MM.1S (cell line): ENCODE measurements at places on chromosomes 11 and 22.

DNA sequence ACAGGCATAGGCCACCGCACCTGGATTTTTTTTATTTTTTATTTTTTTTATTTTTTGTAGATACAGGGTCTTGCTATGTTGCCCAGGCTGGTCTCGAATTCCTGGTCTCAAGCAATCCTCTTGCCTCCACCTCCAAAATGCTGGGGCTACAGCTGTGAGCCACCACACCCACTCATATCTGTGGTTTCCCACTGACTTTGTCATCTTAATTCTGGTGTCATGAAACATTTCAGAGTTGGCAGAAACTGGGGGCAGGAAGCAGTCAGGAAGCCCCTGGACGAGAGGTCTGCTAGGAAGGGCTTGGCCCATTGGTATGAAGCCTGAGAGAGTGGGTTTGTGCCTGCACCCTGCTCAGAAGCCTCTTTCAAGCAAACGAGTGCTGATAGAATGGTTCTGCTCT, 49.1 kb downstream of the COMMD9 start:
- H3K36me3 ChIP-seq, result no peaks in the 10 kb centered on the region
- H3K27ac ChIP-seq, result no peak overlapping the region
- no peaks in the 10 kb centered on the region for H3K4me1 ChIP-seq
- no peak for DNase-seq

DNA sequence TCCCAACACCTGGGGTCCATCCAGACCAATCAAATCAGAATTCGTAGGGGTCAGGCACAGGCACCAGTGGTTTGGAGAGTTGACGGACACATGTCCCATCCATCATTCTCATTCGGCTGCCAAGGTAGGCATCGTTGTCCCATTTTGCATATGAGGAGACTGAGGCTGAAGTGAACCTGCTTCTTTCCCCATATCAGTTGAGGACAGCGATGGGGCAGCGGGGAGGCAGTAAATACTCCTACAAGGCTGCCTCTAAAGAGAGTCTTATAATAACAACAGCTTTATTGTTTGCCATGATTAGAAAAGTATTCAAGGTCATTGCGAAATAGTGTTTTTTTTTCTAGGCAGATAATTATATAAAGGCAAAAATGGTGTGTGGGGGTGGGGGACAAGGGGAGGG, 1.6 kb upstream of the BEST1 start:
- H3K4me1 ChIP-seq, result peaks cover 4% of the 10 kb centered on the region; the same call in 1 of the 2 replicates
- H3K36me3 ChIP-seq, result no peaks in the 10 kb centered on the region
- DNase-seq, result no peak
- H3K27me3 ChIP-seq, result peaks cover 4% of the 10 kb centered on the region

- no peak overlapping the region for H3K27ac ChIP-seq
- H3K4me1 ChIP-seq, result peaks cover 32% of the 10 kb centered on the region
- H3K4me3 ChIP-seq, result no peak overlapping the region
Observed at GRCh38 chr11:35150454-35150853, 11.5 kb downstream of the CD44 start.

DNA sequence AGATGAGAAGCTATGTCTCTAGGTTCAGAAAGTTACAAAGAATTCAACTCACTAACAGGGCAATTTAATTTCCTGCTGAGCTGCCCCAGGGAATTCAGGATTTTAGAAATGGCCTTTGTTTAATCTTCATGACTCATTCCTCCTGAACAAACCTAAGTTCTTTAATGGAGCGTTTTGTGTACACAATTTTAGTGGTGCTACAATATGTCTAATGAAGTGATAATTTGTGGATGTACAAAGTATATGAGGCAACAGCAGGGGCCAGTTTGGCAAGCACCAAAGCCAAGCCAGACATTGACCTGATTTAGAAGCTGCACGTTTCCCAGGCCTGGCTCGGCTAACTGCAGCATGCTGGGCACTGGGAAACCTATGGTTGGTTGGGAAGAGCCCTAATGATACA, 34.4 kb upstream of the HEPHL1 start:
- no peak for DNase-seq
- H3K4me1 ChIP-seq, result no peaks in the 10 kb centered on the region
- no peaks in the 10 kb centered on the region for H3K27me3 ChIP-seq
- H3K4me3 ChIP-seq, result no peak overlapping the region

DNA sequence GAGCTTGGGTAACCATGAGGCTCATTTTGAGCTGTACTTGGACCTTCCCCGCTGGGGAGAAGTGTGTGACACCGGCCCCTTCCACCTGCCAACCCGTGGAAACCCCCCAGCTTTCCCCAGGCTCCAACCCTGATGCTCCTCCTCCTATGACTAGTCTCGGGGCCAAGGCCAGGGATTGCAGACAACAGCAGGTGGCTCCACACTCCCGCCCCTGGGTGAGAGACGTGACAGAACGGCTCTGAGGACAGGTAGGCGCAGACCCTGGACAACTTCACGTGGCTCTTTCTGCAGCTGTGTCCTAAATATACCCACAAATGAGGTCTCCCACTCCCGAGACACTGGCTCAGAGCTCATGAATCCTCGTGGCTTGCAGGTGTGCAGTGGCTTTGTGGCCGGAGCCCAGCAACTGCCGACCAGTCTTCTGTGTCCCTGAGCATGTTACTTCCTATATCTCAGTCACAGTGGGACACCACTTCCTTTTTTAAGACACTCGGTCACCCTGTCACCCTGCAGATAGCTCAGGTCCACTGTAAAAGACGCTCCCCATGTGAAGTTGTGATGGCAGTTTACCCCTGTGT, 55.2 kb downstream of the NECTIN1 start:
- no peaks in the 10 kb centered on the region for H3K27me3 ChIP-seq
- H3K4me1 ChIP-seq, result peaks cover 40% of the 10 kb centered on the region
- DNase-seq, result peak; percentile 95

DNA sequence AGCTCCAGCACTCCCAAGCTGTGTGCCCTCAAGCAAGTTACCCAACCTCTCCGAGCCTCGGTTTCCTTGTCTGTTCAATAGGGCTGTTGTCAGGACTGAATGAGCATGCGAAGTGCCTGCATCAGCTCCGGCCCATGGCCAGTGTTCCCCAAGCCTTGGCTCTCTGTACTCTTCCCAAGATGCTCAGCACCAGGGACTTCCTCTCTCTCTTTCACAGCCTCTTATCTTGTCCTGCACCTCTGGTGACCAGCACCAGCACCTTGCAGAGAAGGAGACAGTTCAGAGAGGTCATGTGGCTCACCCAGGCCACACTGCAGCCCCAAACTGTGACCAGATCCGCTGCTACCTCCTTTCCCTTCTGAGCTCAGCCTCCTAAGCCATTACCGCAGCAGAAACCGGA, 120.3 kb upstream of the ANO1 start:
- no peak overlapping the region for H3K4me3 ChIP-seq
- H3K27ac ChIP-seq, result no peak overlapping the region
- peaks cover 95% of the 10 kb centered on the region for H3K27me3 ChIP-seq
- no peaks in the 10 kb centered on the region for H3K4me1 ChIP-seq
- H3K36me3 ChIP-seq, result no peaks in the 10 kb centered on the region
- no peak for DNase-seq

DNA sequence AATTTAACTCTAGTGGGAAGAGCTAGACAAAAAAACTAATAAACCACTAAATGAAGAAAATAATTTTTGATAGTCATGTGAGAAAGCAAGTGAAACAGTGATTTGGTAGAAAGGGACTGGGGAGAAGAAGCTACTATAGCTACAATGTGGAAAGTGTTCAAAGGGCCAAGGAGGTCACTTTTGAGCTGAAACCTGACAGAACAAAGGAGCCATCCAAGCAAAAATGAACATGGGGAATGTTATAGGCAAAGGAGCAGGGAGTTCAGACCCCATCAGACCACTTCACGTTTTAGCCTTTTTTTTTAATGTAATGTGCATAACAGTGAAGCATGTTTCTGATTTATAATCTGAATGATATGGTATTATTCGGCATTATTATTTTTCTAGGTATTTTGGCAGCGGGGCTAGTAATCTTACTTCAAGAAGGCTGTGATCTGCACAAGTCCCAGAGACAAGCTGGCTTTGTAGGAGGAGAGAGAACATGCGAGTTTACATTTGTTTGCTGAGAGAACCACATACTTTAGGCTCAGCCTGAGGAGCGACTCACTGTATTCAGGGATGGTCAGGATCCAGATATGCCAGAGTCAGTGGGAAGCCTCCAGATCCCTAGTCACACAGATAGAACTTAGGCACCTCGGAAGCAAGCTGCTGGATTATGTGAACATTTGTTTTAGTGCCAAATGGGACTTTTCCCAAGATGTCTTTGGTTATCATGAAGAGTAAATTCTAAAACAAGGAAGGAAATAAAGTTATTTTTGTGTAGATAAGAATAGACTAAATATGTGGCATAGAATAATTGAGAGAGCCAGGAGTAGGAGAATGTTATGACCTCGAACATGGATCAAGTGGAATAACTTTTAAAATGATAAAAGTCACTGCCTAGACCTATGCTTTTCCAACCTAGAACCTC, 118.6 kb downstream of the TRIM44 start:
- H3K27ac ChIP-seq, result no peak overlapping the region
- no peaks in the 10 kb centered on the region for H3K36me3 ChIP-seq
- H3K4me3 ChIP-seq, result no peak overlapping the region

- no peak overlapping the region for H3K4me3 ChIP-seq
- H3K27me3 ChIP-seq, result no peaks in the 10 kb centered on the region
- H3K27ac ChIP-seq, result no peak overlapping the region
Observed at GRCh38 chr11:21614961-21615360, 577.9 kb upstream of the ANO5 start.

GRCh38 chr22:35552196-35552842, 11.7 kb downstream of the RASD2 start:
- peaks cover 17% of the 10 kb centered on the region for H3K4me1 ChIP-seq
- no peak overlapping the region for H3K4me3 ChIP-seq
- no peak overlapping the region for H3K27ac ChIP-seq
- peaks cover 20% of the 10 kb centered on the region for H3K27me3 ChIP-seq
- no peaks in the 10 kb centered on the region for H3K36me3 ChIP-seq

GRCh38 chr11:62608776-62609175, 3.8 kb downstream of the EML3 start:
- peaks cover 5% of the 10 kb centered on the region; the same call in 1 of the 2 replicates for H3K4me1 ChIP-seq
- H3K27ac ChIP-seq, result no peak overlapping the region
- no peak for DNase-seq

DNA sequence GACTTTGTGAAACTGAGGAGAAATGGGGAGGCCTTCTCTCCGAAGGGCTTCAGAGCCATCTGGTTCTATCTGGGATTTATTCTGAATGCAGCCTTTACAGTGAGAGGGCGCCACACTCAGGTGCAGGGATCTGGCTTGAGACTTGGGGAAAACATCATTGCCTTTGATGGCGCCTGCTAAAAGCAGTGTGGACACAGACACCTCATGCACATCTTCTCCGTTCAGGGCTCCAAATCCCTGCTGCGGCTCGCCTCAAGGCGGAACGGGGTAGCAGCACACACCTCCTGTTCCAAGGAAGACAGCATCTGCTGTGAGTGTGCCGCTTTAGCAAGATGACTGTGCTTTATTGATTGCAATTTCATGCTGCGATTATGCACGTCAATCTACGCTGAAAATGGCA, 37.1 kb upstream of the OLFML1 start:
- no peak overlapping the region for H3K4me3 ChIP-seq
- no peaks in the 10 kb centered on the region for H3K27me3 ChIP-seq
- no peak for DNase-seq
- H3K27ac ChIP-seq, result no peak overlapping the region
- no peaks in the 10 kb centered on the region for H3K36me3 ChIP-seq

GRCh38 chr11:93089474-93090102, 108.2 kb downstream of the SLC36A4 start:
- H3K27me3 ChIP-seq, result no peaks in the 10 kb centered on the region
- peak; percentile 71 for DNase-seq
- H3K27ac ChIP-seq, result no peak overlapping the region
- H3K4me3 ChIP-seq, result no peak overlapping the region

DNA sequence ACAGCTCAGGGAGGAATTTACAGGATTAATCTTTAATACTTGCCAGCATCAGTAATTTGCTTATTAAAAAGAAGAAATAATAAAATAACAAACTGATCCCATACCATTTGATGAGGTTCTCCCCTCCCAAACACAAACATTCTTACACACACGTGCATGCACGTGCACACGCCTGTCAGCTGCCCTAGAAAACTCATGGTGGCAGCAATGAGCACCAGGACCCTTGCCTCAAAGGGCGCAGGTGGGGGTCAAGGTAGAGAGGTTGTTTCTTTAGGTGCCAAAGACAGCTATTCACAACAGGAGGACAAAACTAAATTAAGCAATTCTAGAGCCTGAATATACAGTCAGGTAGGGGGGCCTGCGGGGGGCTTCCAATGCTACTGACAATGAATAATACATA, 219.3 kb downstream of the BUD13 start:
- H3K27me3 ChIP-seq, result no peaks in the 10 kb centered on the region
- DNase-seq, result no peak
- H3K4me1 ChIP-seq, result no peaks in the 10 kb centered on the region
- H3K4me3 ChIP-seq, result no peak overlapping the region

DNA sequence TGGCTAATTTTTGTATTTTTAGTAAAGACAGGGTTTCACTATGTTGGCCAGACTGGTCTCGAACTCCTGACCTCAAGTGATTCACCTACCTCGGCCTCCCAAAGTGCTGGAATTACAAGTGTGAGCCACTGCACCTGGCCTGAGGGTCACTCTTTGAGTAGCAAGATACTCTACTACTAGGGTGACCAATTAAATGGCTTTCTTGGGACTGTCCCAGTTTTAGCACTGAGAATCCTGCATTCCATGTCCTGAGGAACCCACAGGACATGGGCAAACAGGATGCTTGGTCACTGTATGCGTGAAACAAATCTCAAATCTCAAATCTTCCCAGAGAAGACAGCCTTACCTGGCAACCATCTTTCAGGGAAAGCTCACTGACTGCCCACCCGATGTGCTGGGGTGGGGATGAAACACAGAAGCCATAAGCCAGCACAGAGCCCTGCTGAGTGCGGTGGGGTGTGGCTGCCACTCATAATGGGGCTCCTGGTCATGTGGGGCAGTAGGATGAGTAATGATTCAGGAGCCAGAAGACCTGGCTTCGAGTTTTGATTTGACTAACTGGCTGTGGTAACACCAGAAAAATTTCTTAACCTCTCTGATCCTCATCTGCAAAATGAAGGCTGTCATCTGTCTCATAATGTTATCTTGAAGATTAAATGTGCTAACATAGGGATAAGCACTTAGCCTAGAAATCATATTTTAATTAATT, 11.5 kb downstream of the CLMP start:
- H3K27ac ChIP-seq, result no peak overlapping the region
- no peaks in the 10 kb centered on the region for H3K36me3 ChIP-seq
- no peaks in the 10 kb centered on the region for H3K27me3 ChIP-seq
- no peak overlapping the region for H3K4me3 ChIP-seq
- no peak for DNase-seq

GRCh38 chr22:35150183-35151107, 84.5 kb downstream of the ISX start:
- no peaks in the 10 kb centered on the region for H3K27me3 ChIP-seq
- H3K4me1 ChIP-seq, result no peaks in the 10 kb centered on the region
- H3K4me3 ChIP-seq, result no peak overlapping the region
- H3K36me3 ChIP-seq, result no peaks in the 10 kb centered on the region

DNA sequence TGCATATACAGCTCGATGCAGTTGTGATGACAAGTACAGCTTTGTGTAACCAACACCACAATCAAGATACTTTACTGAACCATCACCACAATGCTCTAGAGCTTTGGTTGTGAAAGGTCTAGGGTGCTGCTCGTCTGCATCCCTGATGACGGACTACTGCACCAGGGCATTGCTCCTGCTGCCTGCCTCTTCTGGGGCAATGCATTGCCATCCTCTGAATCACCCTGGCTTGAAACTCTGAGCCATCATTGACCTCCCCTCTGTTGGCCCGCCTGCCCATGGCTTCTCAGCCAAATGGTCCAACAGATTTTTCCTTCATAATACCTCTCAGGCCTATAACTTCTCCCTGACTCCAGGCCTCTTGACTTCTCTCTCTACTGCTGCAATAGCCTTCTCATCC, 77.4 kb upstream of the CSNK2A3 start:
- no peak overlapping the region for H3K27ac ChIP-seq
- DNase-seq, result no peak
- H3K4me1 ChIP-seq, result no peaks in the 10 kb centered on the region
- no peaks in the 10 kb centered on the region for H3K36me3 ChIP-seq

- H3K27me3 ChIP-seq, result peaks cover 7% of the 10 kb centered on the region; the same call in 1 of the 2 replicates
- H3K36me3 ChIP-seq, result no peaks in the 10 kb centered on the region
- H3K4me3 ChIP-seq, result no peak overlapping the region
- H3K4me1 ChIP-seq, result no peaks in the 10 kb centered on the region
Observed at GRCh38 chr11:17604915-17605233, 57.8 kb downstream of the OTOG start.
